Activated T-cell treated with anti-CD3 and anti-CD28 coated beads, Interleukin-2, amount 50 U/mL, for 48 hours (primary cell): ENCODE measurements at places on chromosomes 16 and 17.

GRCh38 chr16:4692460-4693295 is 684 bp upstream of the NUDT16L1 start:
- DNase-seq = no peak

DNA sequence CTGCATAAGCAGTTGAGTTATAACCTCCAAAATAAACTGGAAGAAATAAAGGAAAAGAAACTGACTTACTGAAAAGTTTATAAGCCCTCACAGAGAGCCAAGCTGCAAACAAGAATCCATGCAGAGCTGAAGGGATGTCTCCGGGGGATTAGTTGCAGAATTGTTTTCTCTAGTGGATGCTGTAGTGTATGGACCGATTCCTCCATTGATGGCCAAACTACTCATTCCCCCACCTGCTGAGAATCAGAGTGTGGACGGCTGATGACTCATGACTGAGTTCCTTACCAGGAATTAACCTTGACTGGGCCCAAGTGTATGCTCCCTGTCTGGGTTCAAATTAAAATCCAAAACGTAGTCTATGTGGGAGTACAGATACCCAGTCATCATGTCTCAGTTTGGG is 93.9 kb upstream of the CDH8 start:
- DNase-seq = no peak

- no peak for DNase-seq
These were observed 35.0 kb downstream of the BCAS3 start for GRCh38 chr17:60712675-60713074.

DNA sequence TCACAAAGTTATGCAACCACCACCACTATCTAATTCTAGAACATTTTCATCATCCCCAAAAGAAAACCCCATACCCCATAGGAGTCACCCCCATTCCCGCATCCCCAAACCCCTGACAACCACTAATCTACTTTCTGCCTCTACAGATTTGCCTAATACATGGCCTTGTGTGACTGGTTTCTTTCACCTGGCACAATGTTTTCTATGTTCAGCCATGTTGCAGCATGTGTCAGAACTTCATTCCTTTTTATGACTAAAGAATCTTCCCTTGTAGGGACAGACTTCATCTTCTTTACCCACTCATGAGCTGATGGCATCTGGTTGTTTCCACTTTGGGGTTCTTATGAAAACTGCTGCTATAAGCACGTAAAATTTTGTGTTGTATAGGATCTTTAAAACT is 34.6 kb downstream of the CYTH1 start:
- no peak for DNase-seq

DNA sequence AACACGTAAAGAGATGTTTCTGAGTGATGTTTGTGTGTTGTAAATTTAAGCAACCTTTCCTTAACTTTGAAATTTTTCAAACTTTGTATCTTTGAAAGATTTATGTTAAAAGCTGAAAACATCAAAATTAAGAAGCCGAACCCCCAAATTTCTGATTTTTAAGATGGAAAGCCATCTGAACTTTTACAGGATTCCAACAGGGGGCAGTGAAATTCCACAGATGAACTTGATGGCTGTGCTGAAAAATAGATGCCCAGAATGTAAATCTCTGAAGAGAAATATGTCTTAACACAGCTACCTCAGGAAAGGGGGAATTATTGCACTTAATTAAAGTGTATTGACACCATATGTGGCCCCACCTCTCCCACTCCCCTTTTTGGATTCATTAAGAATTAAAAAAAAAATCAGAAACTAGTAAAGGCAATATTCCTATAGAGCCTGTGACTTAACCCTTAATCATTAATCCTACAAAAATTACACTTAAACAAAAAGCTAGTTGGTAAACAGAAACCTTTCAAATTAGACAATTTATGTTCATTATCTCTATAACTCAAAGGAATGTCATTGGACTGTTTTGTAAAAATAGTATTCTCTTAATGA is 597.9 kb downstream of the KCNJ2 start:
- no peak for DNase-seq

DNA sequence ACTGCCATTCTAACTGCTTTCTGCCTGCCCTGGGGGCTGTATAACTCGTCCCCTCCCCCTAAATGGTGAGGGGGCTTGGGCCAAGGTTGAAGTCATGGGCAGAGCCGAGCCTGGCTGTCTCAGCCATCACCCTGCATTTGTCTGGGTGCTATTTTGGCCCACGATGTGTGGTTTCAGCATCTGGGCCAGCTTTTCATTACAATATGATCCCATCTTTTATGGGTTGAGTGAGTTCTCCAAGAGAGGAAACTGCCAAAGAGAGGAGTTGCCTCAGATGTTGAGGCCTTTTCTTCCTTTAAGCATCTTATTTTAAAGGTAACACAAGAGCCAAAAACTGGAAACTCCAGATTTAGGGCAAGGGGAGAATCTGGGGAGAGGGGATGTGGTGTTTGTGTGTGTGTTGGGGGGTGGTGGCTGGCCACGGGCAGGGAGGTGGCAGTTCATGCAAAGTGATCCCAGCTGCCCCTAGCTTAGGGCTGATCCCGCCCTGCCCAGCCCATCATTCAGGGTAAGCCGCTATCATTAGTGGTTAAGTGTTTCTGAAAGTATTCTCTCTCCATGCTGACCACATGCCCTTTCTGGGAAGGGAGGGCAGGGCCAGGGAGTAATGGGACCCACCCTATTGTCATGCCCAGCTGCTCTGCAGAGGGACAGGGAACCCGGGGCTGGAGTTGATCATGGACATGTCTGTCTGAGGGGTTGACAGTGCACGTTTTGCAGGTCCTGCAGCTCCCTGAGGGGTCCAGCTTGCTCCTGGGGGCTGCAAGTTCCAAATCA is 83.2 kb upstream of the CLEC18A start:
- no peak for DNase-seq

DNA sequence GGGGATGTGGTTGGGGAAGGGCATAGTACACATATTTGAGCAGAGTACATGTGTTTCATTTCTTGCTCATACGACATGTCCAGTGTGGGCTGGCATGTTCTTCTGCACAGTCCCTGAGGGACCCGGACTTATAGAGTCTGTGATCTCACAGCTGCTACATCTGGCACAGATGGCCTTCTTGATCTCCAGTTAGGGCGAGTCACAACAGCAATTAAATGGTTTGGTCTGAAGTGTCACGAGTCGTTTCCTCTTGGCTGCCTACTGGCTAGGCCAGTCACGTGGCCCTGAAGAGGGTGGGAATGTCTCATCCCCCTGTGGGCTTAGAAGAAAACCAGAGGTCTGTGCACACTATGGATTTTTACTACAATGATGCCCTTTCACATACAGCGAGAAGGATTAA is 443.6 kb downstream of the WWOX start:
- no peak for DNase-seq

DNA sequence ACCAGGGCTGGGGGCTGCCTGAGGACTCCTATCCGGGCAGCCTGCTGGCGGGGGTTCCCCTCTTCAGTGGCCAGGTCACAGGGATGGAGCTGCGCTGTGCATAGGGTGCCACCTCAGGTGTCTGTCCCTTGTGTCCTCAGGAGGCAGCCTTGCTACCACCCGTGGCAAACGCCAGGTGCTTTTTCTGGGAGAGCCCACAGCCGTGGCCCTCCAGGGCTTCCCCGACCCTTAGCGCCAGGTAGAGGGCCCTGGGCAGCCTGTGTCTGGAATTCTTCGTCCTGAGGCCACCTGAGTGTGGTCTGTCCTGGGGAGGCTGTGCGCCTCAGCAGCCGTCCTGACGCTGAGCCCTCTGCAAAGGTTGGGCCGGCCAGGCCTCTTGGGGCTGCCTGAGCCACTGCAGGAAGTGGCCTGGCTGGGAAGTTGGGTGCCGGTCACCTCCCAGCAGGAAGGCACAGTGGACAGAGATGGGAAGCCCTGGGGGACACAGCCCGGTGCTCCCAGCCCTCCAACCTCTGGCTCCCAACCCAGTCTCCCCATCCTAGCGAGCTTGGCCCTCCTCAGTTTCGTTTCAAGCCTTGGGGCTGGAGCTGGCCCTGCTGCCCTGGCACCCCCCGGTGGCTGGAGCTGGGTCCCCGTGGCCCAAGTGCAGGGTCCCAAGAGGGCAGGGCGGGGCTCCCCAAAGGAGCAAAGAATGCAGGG is 7.6 kb upstream of the BAIAP3 start:
- no peak for DNase-seq

DNA sequence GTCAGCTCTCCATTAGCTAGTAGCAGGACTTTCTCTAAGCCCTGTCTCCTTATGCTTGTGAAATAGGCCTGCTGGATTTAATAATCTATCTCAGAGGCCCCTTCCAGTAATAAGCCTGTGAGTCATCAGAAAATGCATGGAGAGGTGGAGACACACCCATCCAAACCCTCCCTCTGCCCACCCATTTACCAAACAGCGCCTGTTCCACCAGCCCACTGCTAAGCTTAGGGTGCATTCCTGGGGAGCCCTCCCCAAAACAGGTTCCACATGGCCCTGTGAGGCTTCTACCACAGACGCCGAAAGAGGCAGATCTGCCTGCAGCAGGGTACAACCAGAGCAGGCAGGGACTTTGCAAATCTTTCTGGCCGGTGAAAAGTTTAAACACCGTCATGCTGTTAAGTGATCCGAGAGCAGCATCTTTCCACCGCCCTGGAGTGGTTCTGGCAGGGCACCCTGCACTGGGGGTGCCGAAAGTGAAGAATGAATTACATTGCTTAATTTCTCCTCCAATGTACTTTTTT is 99.3 kb downstream of the GAS7 start:
- no peak for DNase-seq

GRCh38 chr17:2624292-2624731 is 30.9 kb downstream of the PAFAH1B1 start:
- DNase-seq = no peak

GRCh38 chr16:3020604-3021448 is 658 bp downstream of the TNFRSF12A start:
- DNase-seq = peak; percentile 60

- DNase-seq = peak; percentile 77
These were observed 5.4 kb upstream of the ZNF213 start for GRCh38 chr16:3129137-3130131.
